ENCODE measurements at places on chromosomes 2 and 18.

GRCh38 chr2:226352941-226353560, 446.6 kb downstream of the IRS1 start:
- no peak for DNase-seq

DNA sequence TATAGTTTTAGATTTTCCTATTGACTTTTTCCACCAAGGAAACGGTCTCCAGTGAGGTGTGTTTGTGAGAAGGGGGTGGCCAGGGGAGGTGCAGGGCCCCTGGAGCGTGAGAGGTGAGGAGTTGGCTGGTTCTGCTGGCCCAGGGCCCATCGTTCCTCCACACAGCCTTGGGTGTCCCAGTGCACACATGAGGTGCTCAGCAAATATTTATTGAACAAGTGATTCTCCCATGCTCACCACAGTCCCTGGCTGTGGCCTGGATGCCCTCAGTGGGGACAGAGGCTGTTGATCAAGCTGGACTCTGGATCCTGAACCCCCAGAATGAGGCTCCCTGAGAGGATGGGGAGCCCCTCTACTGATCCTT, 5.0 kb downstream of the HAAO start:
- no peak for DNase-seq

DNA sequence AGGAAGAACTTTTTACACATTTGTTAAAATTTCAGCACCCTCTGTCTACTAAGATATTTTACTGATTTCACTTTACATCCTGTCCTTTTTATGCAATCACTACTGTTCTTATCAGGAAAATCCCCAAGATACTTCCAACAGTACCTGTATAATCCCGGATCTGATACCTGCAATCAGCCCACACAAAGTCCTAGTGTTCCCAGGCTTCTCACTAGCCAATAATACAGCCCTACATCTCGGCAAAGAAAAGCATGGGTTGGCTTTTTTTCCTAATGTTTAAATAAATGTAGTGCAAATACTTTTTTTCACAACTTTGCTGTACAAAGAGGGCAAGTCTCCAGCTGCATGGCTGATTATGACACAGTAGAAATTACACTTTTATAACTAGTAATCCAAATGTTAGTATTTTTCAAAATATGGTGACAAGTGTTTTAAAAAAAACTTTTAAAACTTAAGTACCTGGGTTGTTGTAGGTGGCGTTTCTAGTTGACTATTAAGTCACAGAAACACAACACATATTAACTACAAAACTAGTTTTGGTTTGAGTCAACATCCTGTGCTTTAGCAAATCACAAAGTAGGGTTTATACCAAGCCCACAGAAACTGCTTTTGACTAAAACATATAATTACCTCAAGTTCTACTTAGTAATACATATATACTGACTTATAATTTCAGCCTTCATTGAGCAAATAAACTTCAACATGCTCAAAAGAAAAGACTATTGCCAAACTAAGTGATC, 19.5 kb downstream of the CNOT11 start:
- no peak for DNase-seq

DNA sequence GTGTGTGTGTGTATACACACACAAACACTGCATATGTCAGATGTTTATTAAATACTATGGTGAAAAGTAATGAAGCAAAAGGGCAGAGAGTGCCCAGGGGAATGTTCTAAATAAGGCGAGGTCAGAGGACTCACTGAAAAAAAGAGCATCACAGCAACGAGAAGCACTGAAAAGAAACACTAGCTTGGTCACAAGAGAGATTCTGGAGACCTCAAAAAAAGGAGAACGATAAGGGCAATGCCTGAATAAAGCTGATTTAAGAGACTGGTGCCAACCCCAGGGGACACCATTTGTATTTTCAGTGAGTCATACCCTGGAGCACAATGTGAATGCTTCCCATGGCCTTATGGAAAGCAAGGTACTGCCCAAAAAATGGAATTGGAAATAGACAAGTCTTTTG, 14.5 kb downstream of the SLC40A1 start:
- DNase-seq: no peak

DNA sequence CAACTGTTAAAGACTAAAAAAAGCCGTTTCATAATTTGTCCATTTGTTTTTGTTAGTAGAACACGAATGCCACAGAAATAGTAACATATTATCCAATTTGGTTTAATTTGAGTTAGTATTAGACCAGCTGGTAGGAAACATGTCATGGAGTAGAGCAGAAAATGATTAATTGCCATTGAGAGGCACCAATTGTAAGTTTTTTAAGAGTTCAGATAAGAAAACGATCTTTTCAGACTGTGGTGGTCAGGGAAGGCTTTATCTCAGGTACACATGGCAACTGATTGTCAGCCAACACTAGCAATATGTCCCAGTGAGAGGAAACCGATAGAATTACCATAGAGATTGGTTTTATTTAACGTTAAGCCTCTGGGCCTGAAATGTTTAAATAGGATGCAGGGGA, 438.2 kb upstream of the MAP2 start:
- no peak for DNase-seq

DNA sequence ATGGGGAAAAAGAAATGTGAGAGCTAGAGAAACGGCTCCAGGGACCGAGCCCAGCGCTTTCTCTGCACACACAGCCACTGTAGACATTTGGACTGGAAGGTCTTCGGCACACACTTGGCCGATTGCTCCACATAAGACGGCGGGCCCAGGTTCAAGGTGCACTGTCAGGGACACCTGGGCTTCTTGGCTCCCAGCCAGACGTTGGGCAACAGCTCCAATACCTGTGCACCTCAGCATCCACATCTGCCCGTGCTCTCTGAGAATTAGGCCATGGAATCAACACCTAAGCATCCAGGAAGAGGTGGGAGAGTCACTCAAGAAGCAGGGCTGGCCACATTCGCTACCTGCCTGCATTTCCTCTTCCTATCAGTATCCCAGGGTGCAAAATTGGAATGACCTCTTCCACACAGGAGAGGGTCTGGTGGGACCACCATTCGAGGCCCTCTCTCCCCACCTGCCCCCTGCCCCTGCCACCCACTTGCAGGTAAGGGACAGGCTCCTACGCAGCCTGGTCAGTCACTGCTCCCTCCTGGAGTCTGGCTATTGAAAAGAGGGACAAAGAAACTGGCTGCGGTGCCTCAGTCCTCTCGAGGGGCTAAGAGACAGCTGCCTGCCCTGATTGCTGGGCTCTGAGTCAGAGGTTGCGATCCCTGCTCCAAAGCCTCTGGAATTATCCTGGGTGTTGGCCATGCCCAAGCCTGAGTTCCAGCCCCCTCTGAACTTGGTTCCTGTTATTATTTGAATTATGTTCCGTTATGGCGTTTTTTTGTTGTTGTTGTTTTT, 40.1 kb upstream of the TAF1B start:
- no peak for DNase-seq

DNA sequence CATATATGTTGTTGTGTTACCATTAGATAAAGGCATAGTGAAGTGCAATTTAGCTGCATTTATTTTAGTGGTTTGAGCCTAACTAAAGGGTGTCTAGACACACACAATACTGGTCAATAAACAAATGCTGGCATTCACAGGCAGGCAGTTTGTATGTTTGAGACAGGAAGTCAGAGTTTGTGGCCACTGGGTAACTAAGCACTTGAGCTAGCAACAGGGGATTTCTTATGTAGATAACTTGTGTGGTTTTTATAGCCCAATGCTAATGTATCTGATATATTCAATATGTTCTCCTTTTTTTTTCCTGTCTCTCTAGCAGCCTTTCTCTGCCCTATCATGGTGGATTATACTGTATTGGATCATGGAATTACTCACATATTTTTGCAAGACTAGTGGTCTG, 38.1 kb downstream of the LRRTM4 start:
- DNase-seq: no peak

DNA sequence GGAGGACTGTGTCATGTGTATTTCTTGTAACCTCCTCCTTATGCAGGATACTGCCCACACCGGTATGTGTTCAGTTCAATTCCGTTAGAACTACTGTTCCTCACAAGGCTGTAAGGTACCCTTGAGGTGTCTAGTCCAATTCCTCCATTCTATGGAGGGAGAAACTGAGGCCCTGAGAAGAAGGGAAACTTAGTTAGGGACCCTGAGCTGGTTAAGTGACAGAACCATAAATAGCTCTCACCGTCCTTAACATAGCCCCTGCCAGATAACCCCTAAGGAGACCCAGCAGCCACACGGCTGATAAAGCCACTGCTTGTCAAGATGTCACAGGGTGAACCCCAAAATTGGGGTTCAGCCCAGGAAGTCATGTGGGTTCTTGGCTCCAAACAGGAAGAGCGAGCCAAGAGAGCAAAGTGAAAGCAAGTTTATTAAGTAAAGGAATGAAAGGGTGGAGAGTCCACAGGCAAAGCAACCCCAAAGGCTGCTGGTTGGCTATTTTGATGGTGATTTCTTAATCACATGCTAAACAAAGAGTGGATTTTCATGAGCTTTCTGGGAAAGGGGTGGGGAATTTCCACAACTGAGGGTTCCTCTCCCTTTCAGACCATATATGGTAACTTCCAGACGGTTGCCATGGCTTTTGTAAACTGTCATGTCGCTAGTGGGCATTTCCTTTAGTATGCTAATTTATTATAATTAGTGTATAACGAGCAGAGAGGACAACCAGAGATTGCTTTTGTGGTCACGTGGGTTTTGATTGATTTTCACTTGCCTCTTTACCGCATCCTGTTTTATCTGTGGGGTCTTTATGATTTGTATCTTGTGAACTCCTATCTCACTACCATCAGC, 83.4 kb upstream of the RTN4 start:
- no peak for DNase-seq

DNA sequence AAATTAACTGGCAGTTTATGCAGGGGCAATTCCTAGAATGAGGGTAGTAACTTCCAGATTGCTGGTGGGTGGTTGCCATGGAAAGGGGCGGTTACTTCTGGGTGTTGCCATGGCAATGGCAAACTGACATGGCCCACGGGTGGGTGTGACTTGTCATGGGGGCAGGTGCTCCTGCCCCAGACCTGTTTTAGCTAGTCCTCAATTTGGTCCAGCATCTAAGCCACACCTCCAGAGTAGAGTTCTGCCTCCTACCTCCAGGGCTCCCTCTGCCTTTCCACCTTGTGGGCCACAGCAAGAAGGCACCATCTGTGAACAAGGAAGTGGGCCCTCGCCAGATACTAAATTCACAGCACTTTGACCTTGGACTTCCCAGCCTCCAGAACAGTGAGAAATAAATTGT, 148.7 kb downstream of the TFCP2L1 start:
- no peak for DNase-seq

GRCh38 chr2:215356948-215357461, 45.1 kb downstream of the ATIC start:
- no peak for DNase-seq

GRCh38 chr18:74196220-74197119, 48.1 kb downstream of the TIMM21 start:
- peak; percentile 21 for DNase-seq

GRCh38 chr18:3995476-3996102, 459.5 kb downstream of the DLGAP1 start:
- DNase-seq: peak; percentile 57

- DNase-seq: no peak
Observed at GRCh38 chr2:226408141-226408540, 391.5 kb downstream of the IRS1 start.

DNA sequence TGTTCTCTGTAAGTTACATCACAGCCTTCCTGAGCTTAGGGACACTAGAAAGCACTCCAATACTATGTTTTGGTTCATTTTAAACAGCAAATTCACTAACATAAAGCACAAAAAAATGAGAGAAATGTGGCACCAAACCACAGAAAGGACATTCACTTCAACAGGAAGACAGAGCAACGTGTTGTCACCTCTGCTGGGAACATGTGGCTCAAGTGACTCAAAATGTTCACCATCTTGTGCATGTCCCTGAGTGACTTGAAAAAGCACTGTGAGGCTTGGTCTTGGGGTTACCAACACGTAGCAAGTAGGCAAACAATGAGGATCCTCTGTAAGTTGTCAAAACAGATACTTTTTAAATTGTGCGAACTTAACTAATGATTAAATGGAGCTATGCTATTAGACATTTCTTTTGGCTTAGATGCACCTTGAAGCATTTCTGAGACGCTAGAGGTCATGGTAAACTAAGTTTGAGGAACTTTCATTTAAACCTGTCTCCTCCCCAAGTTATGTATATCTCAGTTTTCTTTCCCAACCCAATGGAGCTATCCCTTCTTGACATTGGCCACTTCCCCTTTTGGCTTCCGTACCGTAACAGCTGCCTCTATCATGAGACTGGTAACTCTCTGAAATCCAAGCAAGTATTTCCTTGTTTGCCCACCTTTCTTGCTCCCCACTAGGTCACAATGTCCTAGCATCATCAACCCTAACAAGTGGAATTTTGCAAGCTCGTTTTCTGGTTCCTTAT, 14.0 kb upstream of the ST6GAL2 start:
- no peak for DNase-seq

- no peak for DNase-seq
Observed at GRCh38 chr2:150228936-150229335, 258.5 kb downstream of the RND3 start.

GRCh38 chr2:45276914-45277313, 267.7 kb upstream of the SIX2 start:
- DNase-seq: no peak

DNA sequence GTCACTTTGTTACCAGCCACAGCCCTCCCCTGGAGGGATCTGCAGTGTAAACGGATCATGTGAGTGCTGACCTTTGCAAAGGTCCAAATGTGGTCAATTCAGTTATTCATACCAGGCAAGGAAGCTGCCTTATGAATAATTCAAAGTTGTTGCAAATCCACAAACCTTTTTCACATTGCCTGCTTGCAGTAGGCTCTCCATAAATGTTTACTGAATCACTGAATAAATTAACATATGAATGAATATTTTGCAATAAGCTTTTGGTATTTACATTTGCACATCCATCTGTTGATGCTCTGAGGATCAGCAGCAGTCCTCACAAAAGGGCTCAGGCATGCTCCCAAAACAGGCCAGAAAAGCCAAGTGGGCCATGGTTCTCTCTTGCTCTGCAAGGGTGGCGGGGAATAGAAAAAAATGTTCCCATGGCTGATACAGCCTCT, 156.8 kb downstream of the VAPA start:
- DNase-seq: no peak

DNA sequence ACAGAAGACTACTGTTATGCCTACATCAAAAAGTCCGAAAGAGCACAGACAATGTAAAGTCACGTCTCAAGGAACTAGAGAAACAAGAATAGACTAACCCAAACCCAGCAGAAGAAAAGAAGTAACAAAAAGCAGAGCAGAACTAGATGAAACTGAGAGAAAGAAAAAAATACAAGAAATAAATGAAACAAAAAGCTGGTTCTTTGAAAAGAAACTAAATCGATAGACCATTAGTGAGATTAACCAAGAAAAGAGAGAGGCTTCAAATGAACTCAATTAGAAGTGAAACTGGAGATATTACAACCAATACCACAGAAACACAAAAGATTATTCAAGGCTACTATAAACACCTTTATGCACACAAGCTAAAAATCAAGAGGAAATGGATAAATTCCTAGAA, 271.8 kb downstream of the MBD2 start:
- no peak for DNase-seq

DNA sequence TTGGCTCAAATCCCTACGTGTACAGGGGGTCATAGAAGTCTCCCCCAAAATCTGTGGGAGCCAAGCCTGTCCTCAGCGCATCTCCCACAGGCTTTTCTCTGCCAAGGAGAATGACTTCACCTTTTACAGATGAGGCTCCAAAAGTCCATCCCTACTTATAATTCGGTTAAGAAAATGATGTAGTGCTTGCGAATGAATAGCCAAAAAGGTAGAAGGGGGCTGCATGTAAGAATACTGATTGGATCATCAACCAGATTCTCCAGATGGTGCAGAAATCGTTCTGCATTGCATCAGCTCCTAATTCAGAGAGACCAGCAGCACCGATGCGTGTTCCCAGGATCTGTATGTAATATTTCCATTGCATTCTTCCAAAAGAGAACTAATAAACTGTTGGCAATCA, 91.9 kb downstream of the EPHA4 start:
- peak; percentile 44 for DNase-seq
